Aorta (tissue), 5 donors: ENCODE measurements at places on chromosomes 12 and 14. TPM values are rescaled to one million over a fixed set of nuclear protein-coding genes. Genes with fewer than 3 reads are reported as not detected.
A peak's percentile ranks its signal among the peaks of the same experiment; 100 is the strongest.

The RPL10L gene
- total RNA-seq = not detected

The PRPF39 gene
- 30.4 TPM for total RNA-seq

The PCK2 gene
- 22.5 TPM for total RNA-seq

- H3K36me3 ChIP-seq = no peaks in the 10 kb centered on the region
- no peak overlapping the region for H3K4me3 ChIP-seq
- H3K27ac ChIP-seq = no peak overlapping the region
- no peaks in the 10 kb centered on the region for H3K27me3 ChIP-seq
- peak; percentile 67 for DNase-seq
- H3K4me1 ChIP-seq = no peaks in the 10 kb centered on the region
Observed at GRCh38 chr12:132352896-132353800, 23.8 kb upstream of the GALNT9 start.

DNA sequence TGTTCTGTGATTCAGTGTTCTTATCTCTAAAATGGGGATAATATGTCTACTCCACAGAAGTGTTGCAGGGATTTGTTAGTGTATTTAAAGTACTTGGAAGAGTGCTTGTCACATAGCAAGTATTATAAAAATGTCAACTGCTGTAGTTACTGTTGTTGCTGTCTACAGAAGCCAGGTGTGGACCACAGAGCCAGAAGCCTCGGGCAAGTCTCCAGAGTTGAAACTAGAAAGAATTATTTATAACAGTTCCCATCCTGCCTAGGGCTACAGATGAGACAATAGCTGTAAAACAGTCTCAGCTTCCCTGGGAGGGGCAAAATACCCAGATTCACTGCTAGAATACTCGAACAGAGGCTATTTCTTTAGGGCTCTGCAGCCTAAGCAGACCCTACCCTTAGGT lies 55.4 kb upstream of the FUT8 start:
- H3K4me3 ChIP-seq = no peak overlapping the region
- no peaks in the 10 kb centered on the region for H3K4me1 ChIP-seq

DNA sequence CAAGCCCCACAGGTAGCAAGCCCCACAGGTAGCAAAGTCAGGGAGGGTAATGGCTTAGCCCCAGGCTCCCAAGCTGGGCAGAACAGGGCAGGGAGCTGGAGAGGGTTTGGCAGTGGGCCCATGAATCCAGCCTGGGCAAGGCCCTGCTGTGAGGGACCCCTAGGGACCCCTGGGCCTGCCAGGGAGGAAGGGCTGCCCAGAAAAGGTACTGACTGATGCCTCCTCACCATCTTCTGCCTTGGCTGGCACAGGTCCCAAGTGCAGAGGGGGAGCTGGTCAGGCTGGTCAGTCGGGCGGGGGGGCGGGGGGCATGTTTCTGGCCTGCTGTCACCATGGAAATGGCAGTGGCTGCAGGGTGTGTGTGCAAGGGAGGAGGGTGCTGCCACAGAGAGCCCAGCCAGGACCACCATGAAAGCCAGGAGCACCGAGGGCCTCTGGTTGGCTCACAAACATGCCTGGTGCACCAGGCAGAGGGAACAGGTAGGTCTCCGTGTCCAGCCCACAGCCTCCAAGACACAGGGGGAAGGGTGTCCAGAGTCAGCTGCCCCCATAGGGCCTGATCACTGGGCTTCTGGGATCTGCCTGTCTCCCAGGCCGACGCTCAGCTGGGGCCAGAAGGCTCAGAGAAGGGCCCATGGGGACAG lies 1.5 kb upstream of the CRIP2 start:
- H3K36me3 ChIP-seq = no peaks in the 10 kb centered on the region
- H3K27me3 ChIP-seq = no peaks in the 10 kb centered on the region
- H3K4me1 ChIP-seq = no peaks in the 10 kb centered on the region
- H3K27ac ChIP-seq = peak overlapping the region; percentile 81
- peak; percentile 92 for DNase-seq
- no peak overlapping the region for H3K4me3 ChIP-seq

GRCh38 chr14:80940146-80940545 lies 1.4 kb downstream of the CEP128 start:
- no peaks in the 10 kb centered on the region for H3K4me1 ChIP-seq
- DNase-seq = no peak
- H3K36me3 ChIP-seq = no peaks in the 10 kb centered on the region
- H3K27me3 ChIP-seq = no peaks in the 10 kb centered on the region
